Thoracic aorta (tissue), 2 donors: ENCODE measurements at places on chromosomes 13 and 19.

DNA sequence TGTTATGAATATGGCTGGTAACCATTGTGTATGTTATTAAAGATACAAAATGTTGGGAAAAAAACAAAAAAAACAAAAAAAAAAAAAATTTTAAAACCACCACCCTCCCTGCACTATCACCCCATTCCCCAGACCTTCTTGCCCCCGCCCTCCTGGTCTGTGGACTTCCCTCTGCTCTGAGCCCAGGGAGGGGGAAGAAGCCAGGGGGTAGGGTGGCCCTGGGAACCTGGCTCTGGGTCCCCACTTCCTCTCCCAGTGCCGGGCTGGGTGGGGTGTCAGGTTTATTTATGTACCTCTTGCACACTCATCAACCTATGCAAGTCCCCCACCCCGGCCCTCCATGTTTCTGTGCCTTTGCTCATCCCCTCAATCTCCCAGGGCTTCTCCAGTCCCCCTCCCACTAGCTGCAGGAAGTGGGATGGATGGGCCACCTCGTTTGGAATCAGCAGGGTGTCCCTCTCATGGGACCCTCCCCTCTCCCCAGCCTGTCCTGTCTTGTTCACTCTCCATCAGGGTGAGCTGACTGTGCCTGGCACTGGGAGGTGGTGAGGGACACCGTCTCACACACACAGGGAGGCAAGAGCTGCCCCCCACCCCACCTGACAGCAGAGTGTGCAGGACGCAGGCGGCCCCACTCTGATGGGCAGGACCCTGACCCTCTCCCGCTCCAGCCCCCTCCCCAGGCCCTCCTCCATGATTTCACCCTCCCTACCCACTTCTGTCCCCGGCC is 5.9 kb downstream of the PAF1 start:
- no peak for DNase-seq

DNA sequence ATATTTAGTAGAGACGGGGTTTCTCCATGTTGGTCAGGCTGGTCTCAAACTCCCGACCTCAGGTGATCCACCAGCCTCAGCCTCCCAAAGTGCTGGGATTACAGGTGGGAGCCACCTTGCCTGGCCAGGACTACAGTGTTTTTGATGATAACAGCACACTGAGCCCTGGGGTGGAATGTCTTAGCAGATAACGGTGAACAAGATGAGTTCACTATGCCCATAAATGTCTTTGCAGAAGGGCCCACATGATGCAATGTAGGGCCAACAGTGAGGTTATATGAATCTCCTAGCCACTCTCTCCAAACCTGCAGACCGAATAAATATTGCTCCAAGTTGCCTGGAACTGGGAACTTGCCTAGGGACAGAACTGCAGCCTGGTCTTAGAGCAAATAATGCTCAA is 235.1 kb downstream of the COG6 start:
- DNase-seq = no peak

- DNase-seq = no peak
Observed at GRCh38 chr13:22232186-22232585, 561.3 kb downstream of the FGF9 start.

- DNase-seq = no peak
Observed at GRCh38 chr19:46394402-46394797, 19.0 kb downstream of the CCDC8 start.

- no peak for DNase-seq
Observed at GRCh38 chr13:78979349-78979748, 320.4 kb upstream of the OBI1 start.

- no peak for DNase-seq
Observed at GRCh38 chr19:14843169-14843568, 5.6 kb downstream of the OR7A10 start.

GRCh38 chr13:24910502-24911132 is 146.6 kb downstream of the RNF17 start:
- DNase-seq = no peak

DNA sequence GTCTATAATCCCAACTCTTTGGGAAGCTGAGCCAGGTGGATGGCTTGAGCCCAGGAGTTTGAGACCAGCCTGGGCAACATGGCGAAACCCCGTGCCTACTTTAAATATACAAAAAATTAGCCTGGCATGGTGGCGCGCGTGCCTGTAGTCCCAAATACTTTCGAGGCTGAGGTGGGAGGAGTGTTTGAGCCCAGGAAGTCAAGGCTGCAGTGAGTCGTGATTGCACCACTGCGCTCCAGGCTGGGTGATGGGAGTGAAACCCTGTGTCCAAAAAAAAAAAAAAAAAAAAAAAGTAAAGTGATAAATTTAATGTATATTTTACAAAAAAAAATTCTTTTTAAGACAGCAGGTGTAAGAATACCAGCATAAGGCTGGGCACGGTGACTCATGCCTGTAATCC is 17.6 kb downstream of the TMEM38A start:
- DNase-seq = no peak

GRCh38 chr19:28305513-28305912 is 907.4 kb downstream of the UQCRFS1 start:
- no peak for DNase-seq

GRCh38 chr13:38606699-38607535 is 80.0 kb upstream of the FREM2 start:
- DNase-seq = no peak

DNA sequence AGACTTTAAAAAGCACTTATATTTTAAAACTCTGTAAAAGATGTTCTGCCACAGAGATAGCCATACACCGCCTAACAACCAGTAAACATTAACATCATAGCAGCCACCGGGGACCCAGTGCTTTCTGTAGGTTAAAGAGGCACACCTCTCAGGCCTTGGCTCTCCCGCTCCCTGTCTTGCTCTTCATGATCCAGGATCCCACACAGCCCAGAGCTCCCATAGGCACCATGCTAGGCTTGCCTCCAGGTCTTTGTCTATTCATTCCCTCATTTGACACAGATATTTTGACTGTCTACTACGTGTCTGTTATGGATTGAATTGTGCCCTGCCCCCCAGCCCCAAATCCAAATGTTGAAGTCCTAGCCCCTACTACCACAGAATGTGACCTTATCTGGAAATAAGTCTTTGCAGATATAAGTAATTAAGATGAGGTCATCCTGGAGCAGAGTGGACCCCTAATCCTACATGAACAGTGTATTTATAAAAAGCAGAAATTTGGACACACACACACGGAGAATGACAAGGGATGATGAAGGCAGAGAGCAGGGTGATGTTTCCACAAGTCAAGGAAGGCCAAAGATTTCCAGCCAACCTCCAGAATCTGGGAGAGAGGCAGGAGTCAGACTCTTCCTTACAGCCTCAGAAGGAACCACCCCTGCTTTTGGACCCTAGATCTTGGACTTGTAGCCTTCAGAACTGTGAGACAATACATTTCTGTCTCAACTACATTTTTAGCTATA is 272.6 kb downstream of the DNAJC15 start:
- no peak for DNase-seq

DNA sequence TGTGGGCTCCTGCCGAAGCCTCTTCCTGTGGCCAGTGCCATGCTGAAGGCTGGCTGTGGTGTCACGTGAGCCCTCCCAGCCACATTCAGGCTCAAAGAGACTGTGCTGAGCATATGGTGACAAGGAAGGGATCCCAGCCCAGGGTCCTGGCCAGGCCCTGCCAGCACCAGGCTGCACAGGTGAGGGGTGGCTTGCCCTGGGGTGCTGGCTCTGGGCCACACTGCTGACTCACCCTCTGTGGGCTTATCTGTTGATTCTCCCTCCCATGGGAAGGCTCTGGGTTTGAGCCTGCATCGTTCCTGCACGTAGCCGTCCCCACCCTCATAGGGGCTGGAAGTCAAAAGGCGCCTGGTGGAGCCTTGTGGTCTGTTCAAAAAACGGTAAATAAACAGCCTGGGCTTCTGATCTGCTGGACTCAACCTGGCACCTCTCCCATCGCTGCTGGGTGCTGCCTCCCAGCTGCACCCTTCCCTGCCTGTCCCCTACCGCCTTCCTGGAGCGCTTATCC is 31.1 kb downstream of the DNM2 start:
- no peak for DNase-seq

DNA sequence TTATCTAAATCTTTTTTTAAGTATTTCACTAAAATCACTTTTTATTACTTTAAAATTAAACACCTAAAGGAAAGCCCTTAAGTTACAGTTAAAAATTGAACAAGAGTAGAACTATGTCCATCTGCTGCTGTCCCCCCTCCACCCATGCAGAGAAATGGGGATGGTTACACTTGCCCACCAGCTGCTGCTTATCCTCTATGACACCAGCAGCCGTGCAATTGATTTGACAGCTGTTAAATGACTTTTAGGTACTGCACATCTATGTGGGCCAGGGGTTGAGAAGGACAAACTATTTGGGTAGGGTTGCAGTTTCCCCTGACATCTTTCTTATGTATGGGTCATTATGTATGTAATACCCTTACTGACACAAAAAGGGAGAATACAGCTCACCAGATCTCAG is 77.2 kb downstream of the TBC1D4 start:
- DNase-seq = no peak

DNA sequence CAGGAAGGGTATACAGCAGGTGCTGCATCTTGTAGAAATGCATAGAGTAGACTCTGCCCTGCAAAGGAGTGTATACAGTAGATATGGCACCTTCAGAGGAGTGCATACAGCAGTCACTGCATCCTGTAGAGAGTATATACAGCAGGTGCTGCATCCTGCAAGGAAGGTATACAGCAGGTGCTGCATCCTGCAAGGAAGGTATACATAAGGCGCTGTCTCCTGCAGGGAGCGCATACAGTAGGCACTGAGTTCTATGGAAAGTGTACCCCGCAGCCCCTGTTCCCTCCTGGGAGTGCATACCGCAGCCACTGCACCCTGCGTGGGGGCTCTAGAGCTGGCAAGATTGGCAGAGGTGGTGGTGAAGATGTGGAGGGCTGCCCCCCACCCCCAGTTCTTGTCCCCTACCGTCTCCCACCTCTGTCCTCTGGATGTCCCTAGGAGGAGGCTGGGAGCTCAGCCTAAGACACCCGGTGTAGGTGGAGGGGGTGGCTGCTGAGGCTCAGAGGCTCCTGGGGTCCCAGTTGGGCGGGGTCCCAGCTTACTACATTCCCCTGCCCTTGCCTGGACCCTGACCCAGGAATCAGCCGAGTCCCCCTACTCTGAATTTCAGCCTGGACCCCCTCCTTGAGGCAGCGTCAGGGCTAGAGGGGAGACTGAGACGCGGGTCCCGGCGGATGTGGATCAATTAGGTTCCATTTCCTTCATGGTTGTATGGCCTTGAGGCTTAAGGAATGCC is 2.3 kb upstream of the ADAMTSL5 start:
- no peak for DNase-seq

- DNase-seq = no peak
Observed at GRCh38 chr19:51750400-51751094, 1.1 kb downstream of the FPR1 start.

DNA sequence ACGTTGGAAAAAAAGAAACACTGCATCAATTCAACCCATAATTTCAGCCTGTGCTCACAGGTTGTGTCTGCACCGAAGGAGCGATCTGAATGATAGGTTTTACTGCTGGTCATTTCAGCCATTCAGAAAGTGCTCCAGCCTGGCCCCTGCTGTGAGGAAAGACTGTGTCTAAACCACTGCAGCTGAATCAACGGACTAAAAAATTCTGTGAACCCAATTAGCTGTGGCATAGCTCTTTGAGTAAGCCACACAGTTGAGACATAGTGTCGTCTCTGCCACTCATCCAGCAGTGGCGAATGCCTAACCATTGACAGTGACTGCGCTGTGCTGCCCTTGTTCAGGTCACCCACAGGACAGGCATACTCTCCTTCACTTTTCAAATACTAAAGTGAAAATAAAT is 179.8 kb downstream of the COG6 start:
- no peak for DNase-seq

DNA sequence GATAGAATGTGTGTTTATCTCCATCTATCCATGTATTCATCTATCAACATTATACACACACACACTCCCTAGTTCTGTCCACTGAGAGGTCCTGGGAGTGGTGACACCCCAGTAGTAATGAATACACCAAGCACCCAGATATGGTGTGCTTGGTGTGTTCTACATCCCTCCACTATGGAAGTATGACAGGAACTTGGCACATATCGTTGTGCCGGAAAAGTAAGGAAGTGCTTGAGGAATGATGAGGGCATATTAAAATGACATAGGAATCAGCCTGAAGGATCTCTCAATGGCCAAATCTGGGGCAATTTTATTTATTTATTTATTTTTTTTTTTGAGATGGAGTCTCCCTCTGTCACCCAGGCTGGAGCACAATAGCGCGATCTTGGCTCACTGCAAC is 28.3 kb upstream of the FBXO17 start:
- DNase-seq = no peak

GRCh38 chr19:21850656-21851255 is 14.8 kb upstream of the ZNF43 start:
- DNase-seq = no peak

DNA sequence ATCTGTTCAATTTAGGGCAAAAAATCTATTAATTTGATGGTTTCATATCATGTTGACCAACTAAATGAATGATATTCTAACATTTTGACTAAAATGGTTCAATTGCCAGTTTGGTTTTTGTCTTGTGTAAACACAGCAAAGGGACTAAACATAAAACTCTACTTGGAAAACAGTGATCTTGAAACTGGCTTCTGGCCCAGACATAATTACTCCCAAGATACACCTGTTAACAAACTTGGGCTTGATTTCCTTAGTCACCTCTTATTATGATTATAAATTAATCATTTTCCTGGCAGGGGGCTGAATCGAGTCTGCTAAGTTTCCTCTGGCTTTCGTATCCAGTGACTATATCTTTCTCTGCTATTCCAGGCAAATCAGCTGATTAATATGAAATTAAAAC is 78.0 kb upstream of the OXGR1 start:
- DNase-seq = no peak

GRCh38 chr13:74080762-74081161 is 53.4 kb downstream of the KLF12 start:
- no peak for DNase-seq

GRCh38 chr13:98520674-98521449 is 56.0 kb downstream of the STK24 start:
- DNase-seq = no peak

- DNase-seq = no peak
Observed at GRCh38 chr19:13013649-13014048, 18.4 kb downstream of the NFIX start.

- no peak for DNase-seq
Observed at GRCh38 chr13:113048766-113049165, 56.8 kb upstream of the F7 start.

DNA sequence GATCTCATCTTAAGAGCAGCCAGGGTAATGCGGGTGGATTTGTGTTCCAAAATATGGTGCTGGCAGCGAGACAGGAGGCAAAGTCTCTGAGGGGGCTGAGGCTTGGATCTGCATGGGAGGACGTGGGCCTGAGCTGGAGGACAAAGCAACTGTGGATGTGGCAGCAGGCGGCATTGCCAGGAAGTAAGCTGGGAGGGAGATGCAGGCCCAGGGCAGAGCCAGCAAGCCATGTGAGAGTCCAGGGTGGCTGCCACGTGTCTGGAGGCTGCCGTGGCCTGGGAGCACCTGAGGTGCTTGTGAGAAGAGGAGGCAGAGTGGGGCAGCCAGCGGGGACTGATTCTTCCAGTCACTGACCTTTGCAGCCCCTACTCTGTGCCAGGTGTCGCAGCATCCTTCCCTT is 52.0 kb downstream of the DPF1 start:
- DNase-seq = no peak

GRCh38 chr19:35592226-35592625 is 6.3 kb downstream of the PMIS2 start:
- DNase-seq = no peak
